HuH-7.5 (cell line): ENCODE measurements at places on chromosomes 16 and 17.

DNA sequence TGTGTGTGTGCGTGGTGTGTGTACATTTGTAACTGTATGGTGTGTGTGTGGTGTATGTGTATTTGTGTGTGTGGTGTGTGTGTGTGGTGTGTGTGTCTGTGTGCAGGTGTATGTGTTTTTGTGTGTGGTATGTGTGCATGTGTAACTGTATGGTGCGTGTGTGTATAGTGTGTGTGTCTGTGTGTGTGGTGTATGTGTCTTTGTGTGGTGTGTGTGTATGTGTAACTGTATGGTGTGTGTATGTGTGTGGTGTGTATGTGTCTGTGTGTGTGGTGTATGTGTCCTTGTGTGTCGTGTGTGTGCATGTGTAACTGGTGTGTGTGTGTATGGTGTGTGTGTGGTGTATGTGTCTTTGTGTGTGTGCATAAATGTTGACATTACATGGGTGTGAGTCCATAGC, 163.7 kb upstream of the PLCG2 start:
- no peak for DNase-seq

DNA sequence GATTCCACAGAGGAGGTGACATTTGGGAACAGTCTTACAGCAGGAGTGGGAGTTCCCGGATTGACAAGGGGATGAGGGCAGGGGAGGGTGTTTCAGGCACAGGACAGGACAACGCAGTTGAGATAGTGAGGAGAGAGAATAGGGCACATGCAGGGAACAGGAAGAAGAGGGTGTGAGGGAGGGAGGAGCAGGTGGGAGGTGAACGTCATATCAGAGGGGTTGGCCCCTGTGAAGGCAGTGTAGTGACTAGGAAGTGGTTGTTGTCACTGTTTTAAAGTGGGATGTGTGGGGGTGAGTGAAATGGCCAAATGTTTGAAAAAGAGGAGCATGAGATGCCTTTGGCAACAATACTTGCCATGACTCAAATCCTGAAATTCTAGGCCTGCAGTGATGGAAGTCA, 12.2 kb downstream of the PRKCB start:
- no peak for DNase-seq

GRCh38 chr17:40303009-40303657, 5.8 kb upstream of the RARA start:
- DNase-seq, result no peak

DNA sequence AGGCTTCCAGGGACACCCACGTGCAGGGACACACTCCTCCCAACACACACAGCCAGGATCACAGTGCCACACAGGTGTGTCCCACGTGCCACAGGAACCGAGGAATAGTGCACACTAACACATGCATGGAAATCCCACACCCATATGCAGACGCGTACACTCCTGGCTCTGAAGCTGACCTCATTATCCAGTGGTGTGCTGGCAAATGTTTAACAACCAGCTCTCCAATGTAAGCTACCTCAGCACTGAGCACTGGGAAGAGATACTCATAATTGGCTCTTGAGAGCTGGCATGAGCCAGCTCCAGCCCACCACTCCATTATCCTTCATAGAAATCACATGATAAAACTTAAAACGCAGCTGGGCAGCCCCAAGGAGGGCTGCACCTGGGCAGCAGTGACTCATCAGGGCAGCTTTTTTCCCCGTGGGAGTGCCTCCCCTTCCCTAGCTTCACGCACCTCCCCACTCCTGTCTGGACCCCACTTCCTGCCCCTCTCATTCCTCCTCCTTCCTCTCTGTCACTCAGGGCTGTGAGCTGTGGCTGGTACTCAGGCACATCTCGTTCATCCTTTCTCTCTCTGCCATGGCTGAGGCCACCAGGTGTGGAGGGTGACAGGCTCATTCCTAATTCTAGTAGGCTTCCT, 14.9 kb upstream of the TBX21 start:
- no peak for DNase-seq

DNA sequence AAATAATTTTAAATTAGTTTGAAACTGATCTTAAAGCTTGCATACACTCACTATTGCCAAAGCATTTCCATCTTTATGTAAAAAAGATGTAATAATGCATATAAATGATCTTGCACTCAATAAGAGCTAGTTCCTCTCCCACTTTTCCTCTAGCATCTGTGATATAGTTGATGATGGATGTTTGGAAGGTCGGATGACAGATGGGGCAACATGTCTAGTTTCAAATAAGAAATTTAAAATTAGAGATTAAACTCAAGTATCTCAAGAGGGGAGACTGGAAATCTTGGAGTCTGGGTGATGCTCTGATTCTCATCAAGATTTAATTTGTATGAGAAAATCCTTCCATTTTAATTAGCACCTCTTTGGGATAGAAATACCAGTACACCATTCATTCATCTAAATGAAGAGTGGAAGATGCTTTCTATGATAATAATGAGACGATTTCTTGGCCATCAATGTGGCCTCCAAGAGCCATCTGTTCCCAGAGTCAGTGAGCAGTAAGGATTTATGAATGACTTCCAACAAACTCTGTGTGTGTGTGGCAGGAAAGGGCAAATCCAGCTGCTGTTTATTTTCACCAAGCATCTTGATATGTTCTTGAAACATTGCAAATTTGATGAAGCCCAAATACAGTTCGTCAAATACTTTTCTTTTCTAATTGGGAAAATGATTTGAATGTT, 616.3 kb upstream of the CDH8 start:
- no peak for DNase-seq

DNA sequence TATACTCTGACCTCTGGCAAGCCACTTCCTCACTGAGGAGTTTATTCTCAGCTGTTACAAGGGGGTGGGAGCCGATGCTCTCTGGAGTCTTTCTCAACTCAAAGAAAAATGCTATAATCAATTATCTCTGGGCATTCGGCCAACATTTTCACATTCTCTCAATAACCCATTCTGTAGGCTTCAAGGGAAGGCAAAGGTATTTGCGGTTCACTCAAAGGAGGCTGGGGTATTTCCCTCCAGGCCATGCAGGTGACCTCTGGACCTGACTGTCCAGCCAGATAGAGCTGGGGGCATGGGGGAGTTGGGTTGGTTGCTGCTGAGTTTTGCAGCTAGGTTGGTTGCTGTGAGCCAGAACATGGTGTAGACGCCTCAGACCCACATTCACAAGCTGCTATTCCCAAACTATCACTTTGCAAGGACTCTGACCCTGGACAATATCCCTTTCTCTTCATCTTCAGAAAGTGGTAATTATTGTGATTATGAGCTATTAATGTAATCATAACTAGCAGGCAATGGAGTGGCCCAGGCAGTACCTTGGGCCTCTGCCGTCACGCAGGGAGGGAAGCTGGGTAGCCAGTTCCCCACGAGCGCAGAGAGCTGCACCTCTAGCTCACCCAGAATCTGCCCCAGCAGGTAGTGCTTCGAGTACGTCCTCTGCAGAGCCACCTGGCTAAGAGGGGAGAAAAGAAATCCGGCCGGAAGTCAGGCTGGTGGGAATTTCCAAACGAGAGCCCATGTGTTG, 42.1 kb downstream of the AIPL1 start:
- DNase-seq, result peak; percentile 15
